ENCODE measurements at places on chromosomes 16 and 17.

DNA sequence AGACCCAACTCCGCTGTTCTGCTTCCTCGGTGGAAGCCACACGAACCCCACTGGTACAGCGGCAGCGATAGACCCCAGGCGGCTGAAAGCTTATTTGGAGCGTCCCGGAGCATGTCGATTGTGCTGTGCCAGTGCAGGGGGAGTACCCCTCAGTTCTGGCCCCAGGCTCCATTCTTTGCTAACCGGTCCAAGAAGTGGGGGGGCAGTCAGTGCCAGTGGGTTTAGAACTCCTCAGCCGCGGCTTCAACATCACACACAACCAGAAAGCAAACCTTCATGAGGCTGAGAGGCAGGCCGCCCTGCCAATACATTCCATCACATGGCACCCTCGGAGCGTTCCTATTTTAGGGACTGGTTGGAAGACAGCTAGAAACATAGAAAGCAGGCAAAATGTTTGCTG lies 1.7 kb upstream of the MNT start:
- peak; percentile 15 for DNase-seq

DNA sequence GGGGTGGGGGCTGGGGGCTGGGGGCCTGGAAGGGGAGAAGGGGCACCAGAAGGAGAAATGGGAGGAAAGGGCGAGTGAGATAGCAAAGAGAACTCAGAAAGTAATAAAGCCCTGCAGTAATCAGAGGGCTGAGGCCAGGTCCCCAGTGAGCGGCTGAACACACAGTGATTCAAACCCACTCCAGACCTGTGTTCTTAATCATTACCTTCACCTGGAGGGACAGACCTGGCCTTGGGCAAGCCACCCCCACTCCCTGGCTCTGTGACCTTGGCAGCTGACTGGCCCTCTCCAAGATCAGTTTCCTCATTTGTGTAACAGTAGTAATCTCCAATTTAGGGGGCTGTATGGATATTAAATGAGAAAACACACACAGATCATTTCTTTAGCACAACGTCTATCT lies 150.4 kb downstream of the WWOX start:
- DNase-seq = no peak

- DNase-seq = no peak
These were observed 5.9 kb downstream of the FAHD1 start for GRCh38 chr16:1832838-1833454.

GRCh38 chr17:77707546-77707945 lies 251.0 kb upstream of the TNRC6C start:
- DNase-seq = no peak

DNA sequence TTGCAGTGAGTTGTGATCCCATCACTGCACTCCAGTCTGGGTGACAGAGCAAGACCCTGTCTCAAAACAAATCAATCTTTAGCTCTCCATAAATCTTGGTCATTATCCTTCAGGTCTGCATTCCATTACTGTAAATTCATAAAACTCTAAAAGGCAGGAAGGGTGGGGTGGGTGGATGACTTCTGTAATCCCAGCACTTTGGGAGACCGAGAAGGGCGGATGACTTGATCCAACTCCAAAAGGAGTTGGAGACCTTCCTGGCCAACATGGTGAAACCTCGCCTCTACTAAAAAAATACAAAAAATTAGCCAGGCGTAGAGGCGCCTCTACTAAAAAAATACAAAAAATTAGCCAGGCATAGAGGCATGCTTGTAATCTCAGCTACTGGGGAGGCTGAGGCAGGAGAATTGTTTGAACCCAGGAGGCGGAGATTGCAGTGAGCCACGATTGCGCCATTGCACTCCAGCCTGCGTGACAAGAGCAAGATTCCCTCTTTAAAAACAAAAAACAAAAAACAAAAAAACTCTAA lies 2.2 kb upstream of the UBE2Z start:
- DNase-seq = no peak

DNA sequence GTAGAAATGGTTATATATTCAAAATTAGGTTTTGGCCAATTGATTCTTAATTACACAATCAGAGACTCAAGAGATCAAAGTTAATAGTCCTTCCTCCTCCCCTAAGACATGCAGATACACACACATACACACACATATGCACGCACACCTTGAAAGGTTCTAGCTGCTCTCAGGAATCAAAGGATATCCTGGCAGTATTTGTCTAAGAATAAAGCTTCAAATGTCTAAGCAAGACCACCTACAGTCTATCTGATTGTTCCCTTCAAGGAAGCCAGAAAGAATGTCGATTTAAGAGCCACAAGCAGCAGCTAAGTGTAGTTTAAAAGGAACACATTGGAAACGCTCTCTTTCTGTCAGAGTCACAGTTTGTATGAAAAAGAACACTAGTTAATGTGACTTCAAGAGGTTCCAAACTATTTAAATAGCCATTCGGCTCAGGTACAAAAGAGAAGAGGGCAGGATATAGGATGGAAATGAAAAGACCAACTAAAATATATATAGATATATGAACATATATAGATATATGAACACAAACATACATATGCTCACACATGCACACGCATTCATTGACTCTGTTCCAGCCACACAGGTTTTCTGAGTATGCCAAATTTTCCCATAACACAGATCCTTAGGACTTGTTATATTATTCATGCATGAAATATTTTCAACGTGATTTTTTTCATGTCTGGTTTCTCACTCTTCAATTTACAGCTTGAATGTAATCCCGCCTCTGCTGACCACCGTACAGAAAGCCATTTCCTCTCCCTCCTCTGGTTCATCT lies 79.0 kb downstream of the CDH8 start:
- DNase-seq = no peak

Measured in WERI-Rb-1 (cell line).